ENCODE measurements at places on chromosomes 1 and 21.
A peak's percentile ranks its signal among the peaks of the same experiment; 100 is the strongest.

- peak; percentile 70 for DNase-seq
Measured at GRCh38 chr1:165632491-165632890, 1.5 kb downstream of the MGST3 start.

DNA sequence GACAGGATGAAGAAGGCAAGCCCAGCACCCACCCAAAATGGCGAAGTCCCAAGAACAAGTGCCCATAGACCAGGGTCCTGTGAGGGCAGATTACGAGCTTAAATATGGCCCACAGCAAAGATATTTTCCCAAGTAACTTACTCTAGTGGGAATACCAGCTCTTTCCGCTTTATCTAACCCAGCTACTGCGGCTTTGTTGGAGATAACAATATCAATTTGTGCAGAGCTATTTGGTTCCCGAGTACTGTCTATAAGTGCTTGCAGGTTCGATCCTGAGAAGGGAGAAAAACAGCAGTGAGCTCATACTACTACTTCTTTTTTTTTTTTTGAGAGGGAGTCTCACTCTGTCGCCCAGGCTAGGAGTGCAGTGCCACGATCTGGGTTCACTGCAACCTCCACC lies 14.3 kb upstream of the DNAJC28 start:
- no peak for DNase-seq

GRCh38 chr1:36212782-36213181 lies 11.5 kb upstream of the THRAP3 start:
- peak; percentile 31 for DNase-seq

- no peak for DNase-seq
Measured at GRCh38 chr1:61184040-61184713, 101.8 kb downstream of the NFIA start.

DNA sequence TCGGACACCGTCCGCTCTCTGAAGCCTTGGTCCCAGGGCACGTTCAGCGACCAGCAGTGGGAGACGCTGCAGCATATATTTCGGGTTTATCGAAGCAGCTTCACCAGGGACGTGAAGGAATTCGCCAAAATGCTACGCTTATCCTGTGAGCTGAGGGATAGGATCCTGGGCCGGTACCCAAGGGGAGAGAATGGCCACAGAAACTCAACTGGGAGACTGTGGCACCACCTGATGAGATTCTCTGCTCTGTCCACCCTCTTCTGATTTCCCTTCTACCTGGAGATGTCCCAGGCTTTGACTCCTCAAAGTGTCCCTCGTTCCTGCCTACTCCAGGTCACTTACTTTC lies 855 bp downstream of the CD1D start:
- DNase-seq, result no peak

DNA sequence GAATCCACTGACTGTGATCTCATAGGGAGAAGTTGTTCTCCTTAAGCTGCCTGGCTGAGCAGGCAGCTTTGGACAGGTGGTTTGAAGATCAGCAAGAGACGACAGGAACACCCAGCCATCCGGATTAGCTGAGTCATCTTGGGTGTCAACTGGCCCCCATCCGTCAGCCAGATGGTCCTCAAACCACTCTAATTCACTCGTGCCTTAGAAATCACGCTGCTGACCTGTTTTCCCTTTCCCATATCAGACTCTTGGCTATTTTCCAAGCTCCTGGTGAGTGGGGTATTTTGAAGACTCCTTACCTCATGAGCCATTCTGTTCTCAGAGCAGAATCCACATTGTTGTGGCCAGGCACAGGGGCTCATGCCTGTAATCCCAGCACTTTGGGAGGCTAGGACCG lies 149.1 kb upstream of the L1TD1 start:
- no peak for DNase-seq

DNA sequence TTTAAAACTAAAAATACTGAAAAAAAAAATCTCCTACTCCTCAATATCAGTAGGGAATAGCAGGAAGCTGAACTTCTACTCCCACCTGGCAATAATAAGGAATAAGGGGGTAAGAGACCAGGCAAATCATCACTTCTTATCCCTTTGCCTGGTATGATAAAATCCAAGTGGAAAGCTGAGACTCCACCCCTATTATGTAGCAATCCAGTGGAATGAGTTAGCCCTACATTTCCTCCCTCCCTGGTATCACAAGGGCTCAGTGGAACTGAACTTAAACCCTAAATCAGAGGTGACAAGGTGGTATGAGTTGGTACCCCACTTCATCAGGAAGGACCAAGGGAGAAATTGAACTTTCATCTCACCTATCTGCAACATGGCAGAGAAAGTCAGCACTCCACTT lies 25.7 kb downstream of the TRIM33 start:
- DNase-seq, result no peak

- no peak for DNase-seq
Measured at GRCh38 chr1:83559129-83559840, 439.6 kb downstream of the TTLL7 start.

- DNase-seq, result peak; percentile 88
Measured at GRCh38 chr1:109573785-109574184, 25.4 kb downstream of the GNAI3 start.

Data from inflammatory macrophage (primary cell).